Esophagus mucosa (tissue), 1 donor: ENCODE measurements at places on chromosomes 12 and 14. TPM values are rescaled to one million over a fixed set of nuclear protein-coding genes. Genes with fewer than 3 reads are reported as not detected.
A peak's percentile ranks its signal among the peaks of the same experiment; 100 is the strongest.

Gene SLC38A4
- 2.4 TPM for total RNA-seq

Gene BTBD6
- total RNA-seq, result 34.4 TPM

Gene ISCU
- 51.2 TPM for total RNA-seq

Gene INF2
- 28.4 TPM for total RNA-seq

Gene GLI1
- total RNA-seq, result 0.72 TPM

Gene RNASE8
- total RNA-seq, result not detected

Gene MYO1H
- 1.0 TPM for total RNA-seq

Gene CCDC60
- total RNA-seq, result 3.5 TPM

Gene RNU4-1
- 20,765 TPM for total RNA-seq

GRCh38 chr14:20769421-20769820 lies 1.2 kb downstream of the EDDM3B start:
- no peak for ATAC-seq

DNA sequence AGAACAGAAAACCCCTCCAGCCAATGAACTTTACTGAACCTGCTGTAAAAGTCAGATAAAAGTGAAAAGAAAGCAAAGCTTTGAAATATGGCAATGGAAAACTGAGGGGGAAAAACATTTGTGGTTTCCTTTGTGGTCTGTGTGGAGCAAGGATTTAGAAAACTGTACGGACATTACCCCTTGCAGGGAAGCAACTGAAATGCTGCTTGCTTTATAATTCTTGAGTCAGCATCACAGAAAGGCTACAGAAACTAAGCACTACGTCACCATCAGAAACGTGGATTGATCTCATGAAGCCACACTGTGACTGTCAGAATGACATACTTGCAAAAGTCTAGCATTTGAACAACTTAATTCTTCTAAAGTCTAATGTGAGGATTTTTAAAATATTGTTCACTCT lies 2.4 kb upstream of the KCNC2 start:
- ATAC-seq, result no peak

- ATAC-seq, result no peak
Measured at GRCh38 chr14:76133103-76133502, 18.6 kb upstream of the GPATCH2L start.

DNA sequence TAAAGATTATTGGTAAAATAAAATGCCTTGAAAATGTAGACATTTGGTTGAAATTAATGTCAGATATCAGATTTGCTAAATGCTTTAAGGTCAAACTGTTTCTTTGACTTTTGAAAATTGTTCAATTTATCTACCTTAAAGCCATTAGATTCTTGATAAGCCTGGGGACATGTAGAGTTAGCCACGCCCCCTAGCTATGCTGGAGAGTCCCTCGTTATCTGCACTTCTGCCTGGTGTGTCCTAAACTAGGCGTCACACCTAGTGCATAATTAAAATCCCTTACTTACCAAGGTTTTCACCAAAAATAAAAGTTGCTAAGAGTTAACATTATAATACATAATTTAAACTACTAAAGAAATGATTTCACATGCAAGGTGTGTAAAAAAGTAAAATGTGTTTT lies 79.5 kb downstream of the EGLN3 start:
- ATAC-seq, result no peak

DNA sequence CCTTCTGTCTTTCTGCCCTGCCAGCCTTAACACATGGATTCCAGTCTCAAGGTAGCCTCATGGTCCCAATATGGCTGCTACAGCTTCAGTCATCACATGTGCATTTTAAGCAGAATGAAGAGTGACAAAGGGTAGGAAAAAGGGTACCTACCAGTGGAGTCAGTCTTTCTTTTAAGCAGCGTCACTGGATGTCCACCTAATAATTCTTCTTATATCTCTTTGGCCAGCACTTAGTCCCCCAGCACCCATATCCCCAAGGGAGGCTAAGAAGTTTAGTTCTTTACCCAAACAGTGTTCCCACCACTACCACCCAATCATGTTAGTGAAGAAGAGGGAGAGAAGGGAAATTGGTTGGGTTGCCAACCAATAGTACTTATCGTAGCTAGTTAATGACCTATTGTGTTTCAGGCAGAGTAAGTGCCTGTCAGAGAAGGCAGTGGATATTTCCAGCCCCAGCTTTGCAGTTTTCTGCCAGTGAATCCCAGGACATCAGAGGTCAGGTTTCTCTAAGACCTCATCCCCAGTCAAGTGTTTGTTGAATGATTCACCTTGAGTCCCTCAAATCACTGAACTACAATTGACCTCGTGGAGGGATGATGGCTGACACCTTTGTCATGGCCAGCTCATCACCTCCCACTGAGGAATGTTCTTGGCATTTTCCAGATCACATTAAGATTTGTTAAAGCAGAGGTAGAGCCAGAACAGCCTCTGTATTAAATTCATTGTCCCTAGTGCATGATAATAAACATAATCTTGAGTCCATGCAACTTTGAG lies 250.9 kb upstream of the CRY1 start:
- peak; percentile 57 for ATAC-seq

DNA sequence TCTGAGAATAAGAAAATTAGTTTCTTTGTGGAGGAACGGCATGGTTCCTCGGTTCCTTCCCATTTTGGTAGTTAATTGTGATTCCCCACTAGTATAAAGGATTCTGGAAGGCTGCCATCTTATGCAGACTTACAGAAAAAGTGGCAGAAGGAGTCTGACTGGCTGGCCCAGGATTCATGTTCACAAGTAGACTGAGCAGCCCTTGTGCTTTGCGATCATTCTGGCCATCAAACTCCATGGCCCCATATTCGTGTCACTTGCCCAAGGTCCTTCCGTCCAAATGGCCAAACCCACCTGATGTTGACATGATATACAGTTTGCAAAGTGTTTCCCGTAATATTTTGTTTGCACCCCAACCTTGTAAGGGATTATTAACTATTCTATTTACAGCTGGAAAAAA lies 297.2 kb upstream of the AMIGO2 start:
- no peak for ATAC-seq

DNA sequence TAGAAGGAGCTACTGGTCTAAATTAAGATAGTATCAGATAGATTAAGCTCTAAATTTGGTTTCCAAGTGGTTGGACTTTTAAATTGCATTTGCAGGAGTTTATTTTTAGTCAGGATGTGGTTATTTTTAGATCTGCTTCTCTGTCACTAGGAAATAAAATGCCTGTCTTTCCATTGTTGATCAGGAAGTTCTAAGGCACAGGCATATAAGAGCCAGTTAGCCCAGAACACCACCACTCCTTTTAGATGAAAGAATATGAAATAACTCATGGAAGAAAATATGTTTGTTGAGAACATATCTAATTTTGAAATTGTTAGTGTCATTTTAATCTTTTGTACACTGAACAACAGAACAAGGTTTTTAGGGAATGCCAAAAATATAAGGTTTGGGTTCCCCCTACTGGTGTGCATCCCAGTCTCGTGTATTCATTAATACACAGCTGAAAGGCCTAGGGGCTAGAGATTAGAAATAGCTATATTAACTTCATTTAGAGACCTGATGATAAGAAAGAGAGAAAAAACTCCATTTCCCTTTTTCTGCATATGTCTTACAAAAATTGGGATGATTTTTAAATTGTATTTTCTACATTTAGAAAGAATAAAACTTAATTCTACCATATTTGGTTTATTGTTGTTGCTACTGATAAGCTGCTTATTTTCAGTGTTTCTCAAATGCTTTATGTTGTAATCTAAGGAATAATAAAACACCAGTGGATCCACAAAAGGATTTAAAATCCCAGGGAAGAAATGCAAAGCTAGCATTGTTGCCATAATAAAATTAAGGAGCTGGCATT lies 67.2 kb downstream of the RIC8B start:
- ATAC-seq, result no peak

DNA sequence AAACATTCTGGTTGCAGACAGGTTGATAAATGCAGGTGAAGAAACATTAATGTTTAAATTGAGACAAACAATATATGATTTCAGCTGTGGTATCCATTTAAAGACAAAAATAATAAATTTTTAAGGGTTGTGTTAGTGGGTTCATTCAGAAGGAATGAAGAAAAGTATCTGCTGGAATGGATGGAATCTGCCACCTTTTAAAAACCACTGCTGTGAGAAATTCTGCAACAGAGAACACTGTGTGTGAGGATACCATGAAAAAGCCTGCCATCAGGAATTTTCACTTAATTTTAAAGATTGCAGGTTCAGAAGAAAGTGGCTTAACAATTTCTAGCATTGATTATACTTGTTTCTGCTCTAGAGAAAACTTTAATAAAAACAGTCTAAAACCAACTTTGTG lies 184.6 kb upstream of the SOX5 start:
- no peak for ATAC-seq

DNA sequence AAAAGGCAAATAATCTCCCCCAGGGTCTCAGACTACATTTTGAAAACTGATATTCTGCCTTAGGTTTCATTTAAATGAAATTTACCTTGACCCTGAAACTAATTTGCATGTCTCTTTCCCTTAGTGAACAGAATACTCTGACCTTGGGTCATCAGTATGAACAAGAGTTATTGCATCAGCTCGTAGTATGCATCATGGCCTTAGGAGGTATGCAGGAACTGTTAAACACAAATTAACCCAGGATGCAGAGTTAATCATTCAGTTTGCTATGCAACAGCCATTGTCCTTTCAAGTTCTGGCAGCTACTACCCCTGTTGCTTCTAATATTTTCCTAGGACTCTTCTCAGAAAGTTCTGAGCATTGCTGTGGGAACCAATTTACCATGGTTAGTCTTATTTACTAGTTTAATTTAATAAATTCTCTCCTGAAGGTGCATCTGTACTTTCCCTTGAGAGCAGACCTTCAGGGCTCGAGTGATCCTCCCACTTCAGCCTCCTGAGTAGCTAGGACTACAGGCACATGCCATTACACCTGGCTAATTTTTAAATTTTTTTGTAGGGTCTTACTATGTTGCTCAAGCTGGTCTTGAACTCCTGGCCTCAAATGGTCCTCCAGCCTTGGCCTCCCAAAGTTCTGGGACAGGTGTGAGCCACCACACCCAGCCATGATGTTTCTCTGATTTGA lies 126.7 kb downstream of the TTC6 start:
- peak; percentile 75 for ATAC-seq

DNA sequence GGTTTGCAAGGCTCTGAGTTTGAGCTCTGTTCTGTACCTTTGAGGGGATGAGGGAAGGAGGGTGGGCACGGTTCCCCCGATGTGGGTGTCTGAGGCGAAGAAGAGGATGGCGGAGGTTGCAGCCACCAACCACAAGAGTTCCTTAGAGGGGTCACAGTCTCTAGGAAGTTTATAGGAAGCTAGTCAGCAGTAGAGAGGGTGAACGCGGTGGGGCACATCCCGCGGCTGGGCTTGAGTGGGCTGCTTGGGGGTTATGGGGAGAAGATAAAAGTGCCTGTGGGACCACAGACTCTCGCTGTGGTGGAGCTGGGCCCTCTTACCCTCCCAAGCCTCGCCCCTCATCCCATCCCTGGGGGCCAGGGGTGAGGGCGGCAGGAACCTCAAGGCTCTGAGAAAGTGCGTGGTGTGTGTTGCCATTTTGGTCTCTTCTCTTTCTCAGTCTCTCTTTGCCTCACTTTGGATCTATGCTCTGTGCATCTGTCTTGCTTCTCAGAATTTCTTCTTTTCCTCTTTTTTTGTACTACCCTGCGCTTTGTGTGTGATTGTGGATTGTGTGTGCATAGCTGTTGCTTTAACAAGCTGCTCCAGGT lies 2.7 kb downstream of the CD4 start:
- ATAC-seq, result no peak

- no peak for ATAC-seq
Measured at GRCh38 chr12:108162207-108162606, 33.1 kb downstream of the WSCD2 start.

- no peak for ATAC-seq
Measured at GRCh38 chr12:78674311-78675090, 190.1 kb upstream of the SYT1 start.

DNA sequence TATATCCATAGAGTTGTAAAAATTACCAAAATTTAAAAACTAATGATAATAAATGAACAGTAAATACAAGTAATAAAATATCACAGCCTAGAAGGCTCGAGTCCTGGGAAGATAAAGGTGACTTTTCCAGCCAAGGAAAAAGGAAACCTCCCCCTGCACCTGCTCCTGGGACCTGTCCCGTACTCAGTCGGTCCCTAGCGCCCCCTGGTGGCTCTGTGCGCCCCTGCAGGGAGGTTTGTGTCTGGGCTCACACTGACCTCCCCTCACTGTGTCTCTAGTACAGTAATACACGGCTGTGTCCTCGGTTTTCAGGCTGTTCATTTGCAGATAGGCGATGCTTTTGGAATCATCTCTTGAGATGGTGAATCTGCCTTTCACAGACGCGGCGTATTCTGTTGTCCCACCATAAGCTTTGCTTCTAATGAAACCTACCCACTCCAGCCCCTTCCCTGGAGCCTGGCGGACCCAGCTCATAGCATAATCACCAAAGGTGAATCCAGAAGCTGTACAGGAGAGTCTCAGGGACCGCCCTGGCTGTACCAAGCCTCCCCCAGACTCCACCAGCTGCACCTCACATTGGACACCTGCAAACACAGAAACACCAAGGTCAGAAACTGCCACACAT lies 1030.4 kb downstream of the TMEM121 start:
- no peak for ATAC-seq
